Renal pelvis (tissue), 12 donors: ENCODE measurements at places on chromosomes 2 and 18.

GRCh38 chr18:37313624-37314023 is 252.0 kb downstream of the CELF4 start:
- no peak for DNase-seq

GRCh38 chr2:190791347-190791975 is 89.2 kb upstream of the GLS start:
- DNase-seq: peak; percentile 36

DNA sequence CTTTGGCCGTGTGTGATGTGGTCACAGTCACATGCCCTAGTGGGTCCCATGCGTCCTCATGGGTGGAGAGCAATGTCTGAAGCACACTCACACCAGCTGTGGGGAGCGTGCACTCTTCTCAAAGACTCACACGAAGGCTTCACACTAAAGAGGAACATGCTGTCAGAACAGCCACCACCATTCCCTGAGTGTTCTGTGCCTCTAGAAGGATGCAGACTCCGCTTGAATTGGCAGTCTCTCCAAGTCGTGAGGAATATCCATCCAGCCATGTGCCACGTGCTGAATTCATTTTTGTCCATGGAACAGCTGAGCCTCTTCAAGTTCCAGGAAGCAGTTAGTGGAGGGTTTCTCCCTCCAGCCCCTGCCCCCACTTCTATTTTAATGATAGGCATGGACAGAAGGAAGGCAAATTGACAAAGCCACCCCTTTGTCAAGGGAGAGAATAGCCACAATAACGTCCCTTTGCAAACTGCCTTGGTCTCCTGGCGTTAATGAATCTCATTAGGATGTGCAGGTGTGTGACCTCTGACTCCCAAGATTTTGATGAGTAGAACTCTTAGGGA is 464.3 kb upstream of the ID2 start:
- peak; percentile 17 for DNase-seq

- DNase-seq: no peak
These were observed 168.1 kb downstream of the AFF3 start for GRCh38 chr2:99974275-99974674.
